ENCODE measurements at places on chromosomes 1 and 21.

DNA sequence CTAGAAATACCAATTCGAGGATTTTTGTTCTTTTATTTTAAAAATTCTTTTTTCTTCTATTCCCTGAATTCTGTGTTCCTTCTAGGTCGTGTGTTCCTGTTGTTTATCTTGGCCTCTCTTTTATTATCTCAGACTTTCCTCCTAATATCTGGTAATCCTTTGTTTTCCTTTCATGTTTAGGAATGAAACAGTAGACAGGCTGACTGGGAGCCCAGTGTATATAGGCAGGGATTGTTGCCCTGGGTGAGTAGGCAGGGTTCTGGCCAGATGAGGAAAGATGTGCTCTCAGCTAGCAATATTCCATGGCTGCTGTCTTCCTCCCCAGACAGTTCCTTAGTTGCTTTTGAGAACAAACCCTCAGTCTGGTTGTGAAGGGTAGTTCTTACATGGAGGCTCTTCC lies 161.8 kb upstream of the PDE4B start:
- DNase-seq = no peak

- no peak for DNase-seq
Observed at GRCh38 chr21:15138490-15138889, 73.7 kb upstream of the NRIP1 start.

- DNase-seq = no peak
Observed at GRCh38 chr1:21550866-21551475, 41.7 kb downstream of the ALPL start.

DNA sequence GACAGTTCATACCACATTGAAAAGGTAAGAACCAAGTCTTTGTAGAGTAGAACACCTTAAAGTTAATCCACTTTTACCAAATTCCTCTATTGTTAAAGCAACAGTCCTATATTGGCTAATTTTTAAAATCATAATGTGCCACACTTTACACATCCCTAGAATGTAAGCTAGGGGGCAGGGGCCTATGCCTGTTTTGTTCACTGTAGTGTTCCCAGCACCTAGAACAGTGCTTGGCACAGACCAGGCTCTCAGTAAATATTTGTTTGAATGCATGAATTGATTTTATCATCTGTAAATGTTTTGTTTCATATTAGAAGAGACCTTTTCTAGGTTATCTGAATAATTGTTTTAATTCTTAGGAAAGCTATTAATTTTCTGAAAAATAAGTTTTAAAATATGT lies 9.1 kb downstream of the SMAP2 start:
- no peak for DNase-seq

DNA sequence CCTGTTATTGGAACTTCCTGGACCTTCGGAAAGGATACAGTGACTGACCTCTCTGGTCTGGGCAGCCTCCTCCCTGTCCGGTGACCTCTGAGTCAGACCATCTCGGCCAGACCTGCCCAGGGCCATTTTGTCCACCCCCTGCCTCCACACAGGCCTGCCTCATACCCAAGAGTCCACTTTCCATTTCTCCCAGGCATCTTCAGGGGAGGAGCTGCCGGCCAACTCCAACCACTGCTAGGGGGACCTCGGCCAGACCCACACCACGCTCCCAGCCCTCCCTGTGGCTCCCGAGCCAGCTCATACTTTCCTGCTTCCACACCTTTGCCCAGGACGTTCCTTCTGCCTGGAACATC lies 29.5 kb upstream of the RUNX3 start:
- DNase-seq = no peak

- no peak for DNase-seq
Observed at GRCh38 chr1:20552728-20553445, 514 bp downstream of the FAM43B start.

DNA sequence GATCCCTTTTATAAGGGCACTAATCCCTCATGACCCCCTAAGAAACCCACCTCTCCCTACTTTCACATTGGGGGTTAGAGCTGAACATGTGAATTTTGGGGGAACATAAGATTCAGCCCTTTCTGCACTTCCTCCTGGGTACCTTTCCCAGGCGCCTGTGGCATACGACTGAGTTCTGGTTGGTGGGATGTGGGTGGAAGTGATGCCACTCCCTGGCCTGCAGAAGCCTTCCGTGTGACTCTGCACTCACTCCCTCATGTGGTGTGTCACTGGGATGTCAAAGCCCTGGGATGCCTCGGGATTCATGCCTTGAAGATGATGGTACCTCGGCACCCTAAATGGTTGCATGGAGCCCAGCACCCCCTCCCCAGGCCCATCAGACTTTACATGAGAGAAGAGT lies 28.3 kb upstream of the VASH2 start:
- no peak for DNase-seq

DNA sequence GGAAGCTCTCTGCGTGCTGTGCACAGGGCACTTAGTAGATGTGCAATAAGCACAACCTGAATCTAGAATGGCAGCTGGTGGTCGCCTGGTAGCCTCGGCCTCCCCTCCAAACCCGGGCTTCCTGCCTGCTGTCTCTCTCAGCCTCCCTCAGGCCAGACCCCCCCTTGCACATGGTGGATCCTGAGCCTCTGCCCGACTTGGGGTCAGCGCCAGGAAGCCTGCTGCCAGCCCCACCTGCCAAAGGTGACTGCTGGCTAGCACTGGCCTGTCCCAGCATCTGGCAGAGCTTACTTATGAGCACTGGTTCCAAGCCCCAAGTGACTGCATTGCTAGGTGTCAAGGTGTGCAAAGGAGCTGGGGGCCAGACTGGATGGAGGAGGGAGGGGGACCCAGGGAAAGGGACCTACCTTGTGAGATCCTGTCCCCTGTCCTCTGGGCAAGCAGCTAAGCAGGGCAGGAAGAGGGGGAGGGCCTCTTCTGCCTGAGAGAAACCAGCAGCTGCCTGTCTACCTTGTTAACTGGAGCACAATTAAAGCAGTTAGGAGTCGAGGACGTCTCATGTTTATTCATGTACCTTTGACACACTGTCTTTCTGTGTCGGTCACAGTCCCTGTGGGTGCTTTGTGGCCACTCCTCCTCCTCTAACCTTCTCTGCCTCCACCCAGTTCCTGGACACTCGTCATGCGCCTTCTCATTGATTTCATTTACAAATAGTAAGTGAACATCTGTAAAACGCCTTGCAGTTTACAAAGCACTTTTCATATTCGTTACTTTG lies 100.9 kb downstream of the DDX20 start:
- DNase-seq = no peak

DNA sequence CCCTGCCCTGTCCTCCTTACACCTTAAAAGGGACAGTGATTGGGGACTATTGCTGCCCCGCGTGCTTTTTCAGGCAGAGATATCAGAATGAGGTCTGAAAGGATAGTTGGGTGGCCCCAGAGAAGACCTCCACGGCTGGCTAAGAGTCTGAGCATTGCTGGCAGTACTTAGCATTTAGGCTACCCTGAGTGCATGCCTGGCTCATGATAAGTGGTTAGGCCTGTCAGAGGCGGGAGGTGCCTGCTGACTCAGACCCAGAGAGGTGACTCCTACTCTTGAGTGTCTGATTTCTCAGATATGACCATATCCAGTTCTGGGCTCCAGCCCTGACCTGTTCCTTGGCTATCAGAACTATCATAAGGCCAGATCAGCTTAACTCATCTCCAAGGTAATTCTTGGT lies 213.7 kb downstream of the PBX1 start:
- peak; percentile 33 for DNase-seq

DNA sequence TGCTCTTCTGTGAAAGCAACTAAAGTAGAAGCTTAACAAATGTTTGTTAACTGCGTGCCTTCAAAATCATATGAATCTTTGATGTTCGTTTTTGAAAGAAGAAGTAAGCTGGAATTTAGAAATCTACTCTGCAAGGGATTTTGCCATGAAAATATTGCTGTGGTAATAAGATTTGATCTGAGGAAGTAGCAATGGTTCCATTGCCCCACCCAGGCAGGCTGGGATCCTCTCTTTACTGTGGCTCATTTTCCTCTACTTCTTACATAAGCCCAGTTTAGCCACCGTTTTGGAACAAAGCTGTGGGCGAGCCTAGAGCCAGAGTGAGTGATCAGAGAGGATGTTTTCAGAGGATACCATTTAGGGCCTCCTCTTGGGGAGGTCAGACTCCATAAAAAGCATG lies 20.3 kb upstream of the PTGFRN start:
- no peak for DNase-seq

GRCh38 chr1:10324627-10325026 lies 74.2 kb upstream of the PGD start:
- no peak for DNase-seq

DNA sequence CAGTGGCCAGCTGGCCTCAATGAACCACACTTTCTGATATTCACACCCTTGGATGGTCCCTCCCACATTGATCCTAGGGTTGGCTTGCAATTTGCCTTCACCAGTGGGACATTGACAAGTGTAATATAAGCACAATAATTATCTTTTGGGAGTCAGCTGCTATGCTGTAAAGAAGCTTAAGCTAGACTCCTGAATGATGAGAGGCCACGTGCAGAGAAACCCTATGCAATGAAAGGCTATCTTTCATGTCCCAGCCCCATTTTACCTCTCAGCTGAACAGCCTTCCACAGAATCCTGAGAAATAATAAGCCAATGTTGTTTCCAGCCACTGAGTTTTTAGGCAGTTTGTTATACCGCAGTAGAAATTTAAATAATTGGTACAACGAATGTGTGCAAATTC lies 11.1 kb upstream of the C8A start:
- no peak for DNase-seq

- DNase-seq = peak; percentile 89
Observed at GRCh38 chr1:42931108-42931539, 27.5 kb downstream of the SLC2A1 start.

DNA sequence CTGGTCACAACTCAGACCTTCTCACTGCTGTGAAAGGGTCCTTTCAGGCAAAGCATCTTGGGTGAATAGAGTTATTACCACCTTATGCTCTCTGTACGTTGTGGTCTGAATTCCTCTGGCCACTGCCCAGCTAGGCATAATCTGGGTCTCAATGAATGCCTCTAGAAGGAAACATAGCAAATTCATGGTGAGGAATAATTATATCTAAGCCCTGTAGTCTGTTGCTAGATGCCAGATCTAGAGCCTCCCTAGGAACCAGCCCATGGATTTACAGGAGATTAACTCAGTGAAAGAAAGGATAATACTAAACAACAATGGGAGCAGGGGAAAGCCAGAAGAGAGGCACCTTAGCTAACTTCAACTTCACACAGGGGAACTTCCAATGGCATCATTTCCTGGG lies 2.4 kb upstream of the COL11A1 start:
- DNase-seq = no peak

GRCh38 chr1:156616463-156616862 lies 2.8 kb upstream of the HAPLN2 start:
- no peak for DNase-seq

DNA sequence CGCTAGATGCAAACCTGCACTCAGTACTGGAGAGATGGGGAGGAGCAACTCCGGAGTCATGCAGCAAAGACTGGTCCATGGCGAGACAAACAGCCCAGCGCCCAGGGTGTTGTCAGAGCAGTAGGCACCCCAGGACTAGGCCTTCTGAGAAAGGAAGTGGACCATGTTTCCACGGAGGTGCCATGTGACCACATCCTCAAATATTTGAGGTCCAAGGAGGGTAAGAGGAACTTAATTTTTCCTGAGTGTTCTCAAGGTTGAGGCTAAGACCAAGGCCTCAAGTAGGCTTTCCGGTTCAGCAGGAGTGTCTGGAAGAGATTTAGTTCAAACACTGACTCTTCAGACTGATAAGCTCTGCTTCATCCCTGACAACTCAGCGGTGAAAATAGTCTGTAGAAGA lies 186.2 kb downstream of the RHOU start:
- peak; percentile 64 for DNase-seq

Data from NB4 (cell line).